Osteocyte (in vitro differentiated cells): ENCODE measurements at places on chromosomes 1 and 21. TPM values are rescaled to one million over a fixed set of nuclear protein-coding genes. Genes with fewer than 3 reads are reported as not detected.
A peak's percentile ranks its signal among the peaks of the same experiment; 100 is the strongest.

TNFRSF8 gene
- not detected in 2 replicates for total RNA-seq

CLCA1 gene
- total RNA-seq = not detected in 2 replicates

DNA sequence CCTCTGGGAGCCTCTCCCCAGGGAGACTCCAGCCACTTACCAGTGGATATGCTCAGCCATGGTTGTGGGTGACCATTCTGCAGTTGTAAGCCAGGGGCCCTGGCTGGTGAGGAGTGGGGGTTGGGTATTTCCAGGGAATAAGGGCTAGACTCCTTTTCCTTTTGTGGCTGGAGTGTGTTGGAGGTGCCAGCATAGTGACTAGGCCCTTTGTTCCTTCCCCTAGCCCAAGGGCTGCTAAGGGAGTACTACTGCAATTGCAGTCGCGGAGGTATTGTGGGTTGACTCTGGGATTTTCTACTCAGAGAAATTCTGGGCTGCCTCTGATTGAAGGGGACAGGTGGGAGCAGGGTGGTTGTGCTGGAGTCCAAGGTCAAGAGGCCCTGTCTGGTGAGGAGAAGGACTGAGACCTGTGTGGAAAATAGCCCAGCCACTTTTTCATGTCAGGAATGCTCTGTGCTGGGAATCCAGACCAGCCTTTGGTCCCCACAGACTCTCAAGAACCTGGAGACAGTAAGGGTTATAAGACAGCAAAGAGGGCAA, 43.1 kb downstream of the MROH9 start:
- peaks cover 50% of the 10 kb centered on the region for H3K27me3 ChIP-seq
- H3K4me1 ChIP-seq = no peaks in the 10 kb centered on the region
- no peak overlapping the region for H3K4me3 ChIP-seq
- no peak for DNase-seq
- peaks cover 4% of the 10 kb centered on the region for H3K36me3 ChIP-seq

DNA sequence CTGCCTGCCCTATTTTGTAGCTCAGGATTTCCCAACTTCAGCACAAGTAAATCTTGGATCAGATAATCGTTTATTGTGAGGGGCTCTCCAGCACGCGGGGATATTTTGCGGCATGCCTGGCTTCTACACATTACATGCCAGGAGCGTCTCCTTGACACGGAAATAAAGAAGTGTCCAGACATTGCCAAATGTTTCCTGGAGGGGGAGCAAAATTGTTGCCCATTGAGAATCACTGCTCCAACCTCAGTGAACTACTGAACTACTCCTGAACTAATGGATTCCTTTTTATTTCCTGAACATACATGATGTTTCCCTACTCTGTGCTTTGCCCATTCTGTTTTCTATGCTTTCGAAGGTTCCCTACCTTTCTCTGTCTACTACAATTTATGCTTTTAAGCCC, 1359.1 kb upstream of the ADGRL2 start:
- H3K4me3 ChIP-seq = no peak overlapping the region
- H3K4me1 ChIP-seq = peaks cover 7% of the 10 kb centered on the region
- no peaks in the 10 kb centered on the region for H3K27me3 ChIP-seq
- no peak overlapping the region for H3K27ac ChIP-seq
- no peaks in the 10 kb centered on the region for H3K36me3 ChIP-seq

DNA sequence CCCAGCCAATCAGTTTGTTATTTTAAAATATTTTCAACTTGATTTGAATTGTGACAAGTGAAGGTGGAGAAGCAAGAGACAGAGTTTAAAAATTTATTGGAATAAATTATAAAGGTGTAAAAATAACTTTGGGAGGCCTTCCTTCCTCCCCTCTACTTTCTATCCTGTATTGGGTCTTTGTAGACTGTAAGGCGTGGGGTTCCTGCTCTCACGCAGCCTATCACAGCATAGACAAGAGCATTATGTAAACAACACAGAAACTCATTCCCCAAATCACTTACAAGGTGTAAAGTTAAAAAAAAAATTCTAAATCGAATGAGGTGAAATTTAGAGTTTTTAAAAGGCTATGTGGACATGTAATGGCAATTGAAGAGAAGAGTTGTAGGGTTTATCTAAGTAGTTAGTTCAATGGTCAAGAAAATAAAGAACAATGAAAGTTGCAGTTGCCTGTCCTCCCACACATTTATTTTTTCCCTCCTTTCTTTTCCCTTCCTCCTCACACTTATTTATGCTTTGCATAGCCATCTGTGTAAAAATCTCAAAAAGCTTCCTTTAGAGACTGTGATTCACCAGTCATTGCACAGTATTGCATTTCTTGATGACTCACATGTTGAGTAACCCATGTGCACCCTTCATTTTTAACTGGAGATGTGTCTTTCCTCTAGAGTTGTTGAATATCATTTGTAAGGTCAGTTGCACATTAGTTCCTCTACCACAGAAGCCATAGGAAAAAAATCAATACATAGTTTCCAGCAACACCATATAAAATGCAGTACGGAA, 242.2 kb downstream of the PTPRC start:
- peaks cover 31% of the 10 kb centered on the region for H3K36me3 ChIP-seq
- no peak for DNase-seq
- H3K4me3 ChIP-seq = no peak overlapping the region
- peak overlapping the region; percentile 84 for H3K27ac ChIP-seq
- no peaks in the 10 kb centered on the region for H3K27me3 ChIP-seq
